Kidney (tissue), 22 donors: ENCODE measurements at places on chromosomes 5 and 9. TPM values are rescaled to one million over a fixed set of nuclear protein-coding genes. Genes with fewer than 3 reads are reported as not detected.

The GABRA1 gene
- total RNA-seq: not detected

The CDHR2 gene
- 4.2 TPM for total RNA-seq

The CCDC192 gene
- total RNA-seq: not detected

The TMC1 gene
- 0.25 TPM for total RNA-seq

The LRRC19 gene
- 14.8 TPM for total RNA-seq

DNA sequence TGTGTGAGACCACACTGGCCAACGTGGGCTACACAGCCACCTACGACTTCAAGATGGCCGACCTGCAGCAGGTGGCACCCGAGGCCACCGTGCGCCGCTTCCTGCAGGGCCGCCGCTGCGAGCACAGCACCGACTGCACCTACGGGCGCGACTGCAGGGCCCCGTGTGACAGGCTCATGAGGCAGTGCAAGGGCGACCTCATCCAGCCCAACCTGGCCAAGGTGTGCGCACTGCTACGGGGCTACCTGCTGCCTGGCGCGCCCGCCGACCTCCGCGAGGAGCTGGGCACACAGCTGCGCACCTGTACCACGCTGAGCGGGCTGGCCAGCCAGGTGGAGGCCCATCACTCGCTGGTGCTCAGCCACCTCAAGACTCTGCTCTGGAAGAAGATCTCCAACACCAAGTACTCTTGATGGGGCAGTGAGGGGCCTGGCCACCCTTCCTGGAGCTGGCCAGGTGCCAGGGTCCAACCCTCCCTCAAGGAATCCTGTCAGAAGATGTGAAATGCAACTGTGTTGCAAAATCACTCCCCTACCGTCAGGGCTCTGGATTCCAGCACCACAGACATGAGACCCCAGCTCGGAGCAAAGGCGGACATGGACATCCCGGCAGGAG, 11.1 kb downstream of the DIPK1B start:
- no peak for DNase-seq
- no peak overlapping the region for H3K4me3 ChIP-seq
- no peak overlapping the region for H3K27ac ChIP-seq
- H3K27me3 ChIP-seq: no peaks in the 10 kb centered on the region

DNA sequence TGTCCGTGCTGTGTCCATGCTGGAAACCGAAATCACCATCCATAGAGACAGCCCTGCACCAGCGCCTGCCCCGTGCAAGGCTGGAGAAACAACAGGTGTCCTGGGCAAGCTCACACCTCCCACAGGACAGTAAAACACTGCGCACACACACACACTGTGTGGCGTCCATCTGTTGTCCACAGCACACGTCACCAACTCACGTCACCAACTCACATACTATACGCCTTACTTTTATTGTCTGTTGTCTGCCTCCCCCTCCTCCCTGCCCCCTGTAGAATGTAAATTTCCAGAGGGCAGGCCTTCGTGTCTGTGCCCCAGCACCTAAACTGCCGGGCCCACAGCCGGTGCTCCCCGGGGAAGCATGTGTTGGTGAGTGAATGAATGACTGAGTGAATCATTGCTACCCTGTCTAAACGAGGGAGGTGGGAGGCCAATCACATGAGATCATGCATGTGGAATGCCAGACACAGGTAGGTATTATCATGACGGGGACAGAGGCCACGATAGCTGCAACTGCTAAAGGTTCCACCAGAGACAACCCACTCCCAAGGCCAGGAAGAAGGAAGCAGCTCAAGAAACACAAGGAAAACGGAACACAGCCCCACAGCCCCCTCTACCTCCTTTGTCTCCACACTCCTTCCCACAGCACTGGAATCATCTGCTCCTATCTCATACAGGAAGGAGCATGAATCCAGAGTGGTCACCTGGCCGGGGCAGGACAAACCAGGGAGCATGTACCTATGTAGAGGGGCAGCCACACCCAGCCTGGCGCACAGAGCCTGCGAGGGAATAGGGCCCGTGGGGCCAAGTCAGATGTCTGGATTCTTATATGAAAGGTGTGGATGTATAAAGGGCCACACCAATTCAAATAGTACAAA, 41.9 kb downstream of the STK10 start:
- no peak for DNase-seq
- no peaks in the 10 kb centered on the region for H3K4me1 ChIP-seq
- H3K27ac ChIP-seq: no peak overlapping the region
- no peaks in the 10 kb centered on the region for H3K36me3 ChIP-seq
- H3K27me3 ChIP-seq: no peaks in the 10 kb centered on the region
- no peak overlapping the region for H3K4me3 ChIP-seq

- H3K36me3 ChIP-seq: no peaks in the 10 kb centered on the region
- no peak overlapping the region for H3K27ac ChIP-seq
- no peaks in the 10 kb centered on the region for H3K27me3 ChIP-seq
- no peak overlapping the region for H3K4me3 ChIP-seq
These were observed 22.7 kb upstream of the PCSK1 start for GRCh38 chr5:96455789-96456188.

DNA sequence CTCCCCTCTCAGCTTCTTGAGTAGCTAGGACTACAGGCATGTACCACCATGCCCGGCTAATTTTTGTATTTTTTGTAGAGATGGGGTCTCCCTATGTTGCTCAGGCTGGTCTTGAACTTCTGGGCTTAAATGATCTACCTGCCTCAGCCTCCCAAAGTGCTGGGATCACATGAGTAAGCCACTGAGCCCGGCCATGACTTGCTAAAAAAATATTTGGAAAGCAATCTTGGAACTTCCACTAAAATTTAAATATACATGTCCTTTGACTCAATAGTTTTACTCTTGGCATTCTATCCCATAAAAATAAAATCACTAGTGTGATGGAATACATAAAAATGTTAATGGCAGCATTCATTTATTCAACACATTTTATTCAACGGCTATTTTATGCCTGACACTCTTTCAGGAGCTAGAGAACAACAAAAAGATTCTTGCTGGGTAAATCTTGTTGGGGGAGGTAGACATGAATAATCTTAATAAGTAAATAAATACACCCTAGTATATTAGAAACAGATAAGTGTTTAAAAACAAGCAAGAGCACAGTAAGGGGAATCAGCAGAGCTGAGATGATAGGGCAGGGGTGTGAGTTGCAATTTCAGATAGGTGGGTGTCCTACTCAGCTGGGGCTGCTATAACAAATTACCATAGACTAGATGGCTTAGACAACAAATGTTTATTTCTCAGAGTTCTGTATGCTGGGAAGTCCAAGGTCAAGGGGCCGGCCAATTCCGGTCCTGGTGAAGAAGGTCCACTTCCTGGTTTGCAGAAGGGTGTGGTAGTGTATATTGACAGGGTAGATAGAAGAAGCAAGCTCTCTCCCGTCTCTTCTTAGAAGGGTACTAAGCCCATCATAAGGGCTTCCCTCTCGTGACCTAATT, 50.7 kb downstream of the KCNV2 start:
- no peaks in the 10 kb centered on the region for H3K4me1 ChIP-seq
- H3K4me3 ChIP-seq: no peak overlapping the region
- no peak overlapping the region for H3K27ac ChIP-seq
- no peaks in the 10 kb centered on the region for H3K27me3 ChIP-seq
- DNase-seq: no peak

GRCh38 chr5:125199373-125199772, 452.9 kb upstream of the ZNF608 start:
- H3K36me3 ChIP-seq: no peaks in the 10 kb centered on the region
- no peaks in the 10 kb centered on the region for H3K27me3 ChIP-seq
- no peak for DNase-seq
- H3K27ac ChIP-seq: no peak overlapping the region
- H3K4me1 ChIP-seq: peaks cover 4% of the 10 kb centered on the region
- H3K4me3 ChIP-seq: no peak overlapping the region

- H3K36me3 ChIP-seq: no peaks in the 10 kb centered on the region
- DNase-seq: no peak
- no peaks in the 10 kb centered on the region for H3K27me3 ChIP-seq
- H3K4me3 ChIP-seq: no peak overlapping the region
- no peaks in the 10 kb centered on the region for H3K4me1 ChIP-seq
These were observed 51.7 kb downstream of the ZNF474 start for GRCh38 chr5:122180863-122181548.

DNA sequence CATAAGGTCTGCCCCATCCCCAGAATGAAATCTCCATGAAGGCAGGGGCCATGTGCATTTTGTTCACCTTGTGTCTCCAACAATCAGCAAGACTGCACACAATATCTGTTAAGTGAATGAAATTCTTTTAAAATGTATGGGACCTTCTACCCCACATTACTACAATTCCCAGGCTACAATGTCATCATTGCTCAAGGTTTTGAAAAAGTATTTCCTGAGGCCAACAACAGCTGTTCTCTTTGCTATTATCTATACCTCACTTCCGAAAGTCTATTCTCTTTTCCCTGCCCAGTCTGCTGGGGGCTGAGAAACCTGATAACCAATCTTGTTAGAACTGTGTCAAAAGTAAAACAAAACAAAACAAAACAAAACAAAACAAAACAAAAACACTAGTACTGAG, 29.2 kb downstream of the HOMER1 start:
- no peak overlapping the region for H3K4me3 ChIP-seq
- DNase-seq: no peak
- no peaks in the 10 kb centered on the region for H3K27me3 ChIP-seq
- no peak overlapping the region for H3K27ac ChIP-seq

- no peaks in the 10 kb centered on the region for H3K4me1 ChIP-seq
- H3K36me3 ChIP-seq: peaks cover 22% of the 10 kb centered on the region
- H3K27me3 ChIP-seq: no peaks in the 10 kb centered on the region
- DNase-seq: no peak
- H3K27ac ChIP-seq: no peak overlapping the region
These were observed 166.9 kb downstream of the CDC42SE2 start for GRCh38 chr5:131430794-131431193.

DNA sequence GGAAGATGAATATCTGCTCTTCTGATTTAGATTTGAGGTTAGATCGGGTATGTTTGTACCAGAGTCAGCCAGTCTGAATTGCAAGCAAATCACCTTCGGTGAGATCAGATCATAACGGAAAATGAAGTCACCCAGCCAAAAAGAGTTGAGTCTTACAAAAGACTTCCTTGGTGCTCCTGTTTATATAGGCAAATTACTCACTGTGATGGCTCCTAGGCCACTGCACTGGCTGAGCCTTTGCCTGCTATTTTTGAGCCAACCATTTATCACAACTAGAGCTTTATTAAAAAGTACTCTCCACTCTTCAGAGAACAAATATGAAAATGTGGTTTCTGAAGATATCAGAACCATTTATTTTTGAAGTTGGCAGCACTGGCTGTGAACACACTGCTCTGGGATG, 277.7 kb upstream of the PCSK5 start:
- DNase-seq: no peak
- no peaks in the 10 kb centered on the region for H3K4me1 ChIP-seq
- H3K4me3 ChIP-seq: no peak overlapping the region
- H3K36me3 ChIP-seq: no peaks in the 10 kb centered on the region
- no peak overlapping the region for H3K27ac ChIP-seq

GRCh38 chr5:135425641-135426040, 21.5 kb downstream of the DCANP1 start:
- no peak overlapping the region for H3K27ac ChIP-seq
- H3K4me1 ChIP-seq: no peaks in the 10 kb centered on the region
- no peak for DNase-seq
- H3K27me3 ChIP-seq: no peaks in the 10 kb centered on the region
- H3K4me3 ChIP-seq: no peak overlapping the region

DNA sequence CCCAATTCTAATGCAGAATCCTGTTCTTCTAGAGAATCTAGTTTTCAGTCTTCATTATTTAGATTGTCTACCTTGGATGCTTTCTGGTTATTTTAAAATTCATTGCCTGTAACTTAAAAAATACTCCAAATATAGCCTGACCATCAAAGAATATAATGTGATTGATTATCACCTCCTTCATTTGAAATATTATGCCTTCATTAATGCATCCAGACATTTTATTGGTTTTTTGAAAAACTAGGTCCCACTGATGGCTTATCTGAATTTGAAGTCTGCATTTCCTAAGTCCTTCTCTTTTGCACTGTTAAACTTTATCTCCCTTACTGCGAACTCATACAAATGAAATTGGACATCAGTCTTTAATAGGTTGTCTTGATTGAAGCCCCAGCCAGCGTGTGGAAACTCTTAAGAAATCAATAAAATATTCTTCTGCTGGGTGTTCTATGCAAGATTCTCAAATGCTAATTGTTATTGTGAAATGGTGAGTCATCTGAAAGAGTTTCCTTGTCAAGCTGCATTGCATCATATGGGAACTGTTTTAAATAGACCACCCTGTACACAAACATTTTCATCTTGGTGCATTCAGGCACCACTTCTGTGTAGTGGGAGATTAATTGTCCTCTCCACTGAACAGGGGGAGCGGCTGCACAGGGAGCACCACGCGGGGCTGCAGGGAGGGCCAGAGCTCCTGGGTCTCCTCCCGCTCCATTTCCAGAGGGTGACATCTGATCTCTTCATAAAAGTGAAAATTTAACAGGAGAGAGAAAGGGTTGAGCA, 92.3 kb upstream of the FANCC start:
- no peaks in the 10 kb centered on the region for H3K4me1 ChIP-seq
- no peaks in the 10 kb centered on the region for H3K27me3 ChIP-seq
- H3K27ac ChIP-seq: no peak overlapping the region
- no peak overlapping the region for H3K4me3 ChIP-seq

DNA sequence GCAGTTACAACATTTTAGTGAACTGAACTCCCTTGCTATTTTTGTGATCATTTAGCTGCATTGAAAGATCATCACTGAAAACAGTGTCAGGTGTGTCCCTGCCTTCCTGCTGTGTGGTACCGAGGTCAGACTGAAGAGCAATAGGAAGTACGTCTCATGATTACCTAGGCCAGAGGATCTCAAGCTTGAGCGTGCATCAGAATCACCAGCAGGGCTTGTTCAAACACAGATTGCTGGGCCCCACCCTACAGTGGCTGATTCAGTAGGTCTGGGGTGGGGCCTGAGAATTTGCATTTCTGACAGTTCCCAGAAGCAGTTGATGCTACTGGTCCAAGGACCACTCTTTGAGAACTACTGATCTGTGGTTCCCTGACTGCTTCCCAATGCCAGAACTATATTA, 159.6 kb downstream of the ACTL7B start:
- no peak overlapping the region for H3K4me3 ChIP-seq
- H3K4me1 ChIP-seq: no peaks in the 10 kb centered on the region
- H3K27me3 ChIP-seq: no peaks in the 10 kb centered on the region
- no peaks in the 10 kb centered on the region for H3K36me3 ChIP-seq
- DNase-seq: no peak

- no peaks in the 10 kb centered on the region for H3K27me3 ChIP-seq
- H3K36me3 ChIP-seq: no peaks in the 10 kb centered on the region
- no peak overlapping the region for H3K4me3 ChIP-seq
- no peaks in the 10 kb centered on the region for H3K4me1 ChIP-seq
- no peak for DNase-seq
- H3K27ac ChIP-seq: no peak overlapping the region
These were observed 35.8 kb downstream of the DCAF10 start for GRCh38 chr9:37836386-37836785.

DNA sequence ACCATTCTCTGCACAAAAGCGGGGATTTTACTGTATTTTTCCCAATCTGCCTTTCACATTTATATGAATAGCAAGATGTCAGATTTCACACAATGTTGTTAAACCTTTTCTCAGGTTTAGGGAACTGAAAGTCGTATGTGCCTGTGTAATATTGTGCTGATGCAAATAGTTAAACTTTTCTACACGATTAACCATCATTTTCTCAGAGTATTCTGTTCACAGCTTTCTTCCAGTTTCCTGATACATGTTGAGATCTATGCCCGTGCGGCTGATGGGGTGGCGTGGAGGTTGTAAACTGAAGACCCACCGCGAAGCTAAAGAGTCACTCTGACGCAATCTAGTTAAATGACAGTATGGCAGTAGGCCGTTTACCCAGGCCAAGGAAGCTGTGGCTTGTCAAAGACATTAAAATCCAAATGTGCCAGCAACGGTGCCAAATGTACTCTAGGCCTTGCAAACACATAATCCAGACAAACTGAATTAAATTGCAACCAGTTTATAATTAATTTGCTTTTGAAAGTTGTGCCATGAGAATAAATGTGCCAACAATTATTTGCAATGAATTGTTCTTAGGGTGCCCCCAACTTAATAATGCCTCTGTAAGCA, 145.7 kb downstream of the EBF1 start:
- H3K4me3 ChIP-seq: no peak overlapping the region
- DNase-seq: no peak
- H3K4me1 ChIP-seq: no peaks in the 10 kb centered on the region
- no peak overlapping the region for H3K27ac ChIP-seq
- no peaks in the 10 kb centered on the region for H3K27me3 ChIP-seq
